ENCODE measurements at places on chromosomes 7 and 10.

DNA sequence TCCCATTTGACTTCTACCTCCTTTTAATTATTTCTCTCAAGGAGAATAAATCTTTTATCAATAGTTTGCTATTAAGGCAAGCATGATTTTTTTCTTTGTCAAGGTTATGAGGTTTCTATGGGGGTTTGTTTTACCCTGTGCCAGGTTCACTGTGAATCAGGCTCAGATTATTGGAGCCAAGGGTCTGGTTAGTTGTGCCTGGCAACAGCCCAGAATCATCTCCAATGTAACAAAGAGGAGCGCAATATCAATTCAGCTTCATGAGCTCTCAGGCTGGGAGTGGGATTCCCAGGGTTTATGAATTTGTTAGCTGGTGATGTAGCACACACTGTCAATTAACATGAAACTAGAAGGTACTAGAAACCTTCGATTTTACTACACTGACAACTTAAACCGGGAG is 73.2 kb downstream of the AASS start:
- no peak for DNase-seq

DNA sequence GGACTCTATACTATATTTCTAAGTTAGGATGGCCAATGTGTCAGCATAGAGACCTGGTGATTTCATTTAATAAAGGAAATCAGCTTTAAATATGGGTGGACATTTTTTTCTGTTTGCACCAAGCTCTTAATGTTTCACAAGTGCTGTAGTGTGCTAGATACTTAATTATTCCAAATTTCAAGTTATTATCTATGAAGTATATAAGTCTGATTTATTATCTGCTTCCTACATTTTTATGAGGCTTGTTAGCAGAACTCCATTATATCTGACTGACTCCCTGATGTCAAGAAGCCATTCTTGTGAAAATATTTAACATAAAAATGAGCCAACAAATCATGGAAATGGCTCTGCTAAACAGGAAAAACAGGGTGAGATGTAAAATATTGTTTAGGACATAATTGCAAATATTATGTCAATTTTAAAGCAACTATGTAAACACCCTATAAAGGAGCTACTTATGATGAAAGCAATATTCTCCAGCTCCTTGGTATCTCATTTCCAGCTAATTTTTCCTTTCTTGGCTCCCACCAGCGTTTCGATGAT is 1415.2 kb downstream of the GATA3 start:
- DNase-seq, result no peak

DNA sequence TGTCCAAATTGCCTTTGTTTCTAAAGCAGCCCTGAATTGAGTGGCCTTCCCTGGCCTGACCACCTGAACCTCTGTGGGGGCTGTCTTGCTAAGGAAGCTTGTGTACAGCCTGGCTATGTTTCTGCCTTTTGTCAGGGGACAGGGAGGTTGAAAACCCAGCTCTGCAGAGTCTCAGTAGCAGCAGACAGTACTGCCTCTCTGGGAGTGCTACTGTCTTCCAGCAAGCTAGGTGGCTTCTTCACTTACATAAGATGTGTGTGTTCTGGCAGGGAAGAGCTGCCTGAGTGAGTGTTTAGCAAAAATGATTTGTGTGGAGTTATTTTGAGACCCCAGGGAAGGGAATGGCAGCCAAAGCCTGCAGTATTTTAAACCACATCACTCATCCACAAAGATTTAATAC is 57.4 kb downstream of the LRRC4 start:
- no peak for DNase-seq

- no peak for DNase-seq
These were observed 97.7 kb upstream of the EFCAB10 start for GRCh38 chr7:105678811-105679495.

GRCh38 chr7:131203291-131203976 is 124.2 kb upstream of the MKLN1 start:
- no peak for DNase-seq

DNA sequence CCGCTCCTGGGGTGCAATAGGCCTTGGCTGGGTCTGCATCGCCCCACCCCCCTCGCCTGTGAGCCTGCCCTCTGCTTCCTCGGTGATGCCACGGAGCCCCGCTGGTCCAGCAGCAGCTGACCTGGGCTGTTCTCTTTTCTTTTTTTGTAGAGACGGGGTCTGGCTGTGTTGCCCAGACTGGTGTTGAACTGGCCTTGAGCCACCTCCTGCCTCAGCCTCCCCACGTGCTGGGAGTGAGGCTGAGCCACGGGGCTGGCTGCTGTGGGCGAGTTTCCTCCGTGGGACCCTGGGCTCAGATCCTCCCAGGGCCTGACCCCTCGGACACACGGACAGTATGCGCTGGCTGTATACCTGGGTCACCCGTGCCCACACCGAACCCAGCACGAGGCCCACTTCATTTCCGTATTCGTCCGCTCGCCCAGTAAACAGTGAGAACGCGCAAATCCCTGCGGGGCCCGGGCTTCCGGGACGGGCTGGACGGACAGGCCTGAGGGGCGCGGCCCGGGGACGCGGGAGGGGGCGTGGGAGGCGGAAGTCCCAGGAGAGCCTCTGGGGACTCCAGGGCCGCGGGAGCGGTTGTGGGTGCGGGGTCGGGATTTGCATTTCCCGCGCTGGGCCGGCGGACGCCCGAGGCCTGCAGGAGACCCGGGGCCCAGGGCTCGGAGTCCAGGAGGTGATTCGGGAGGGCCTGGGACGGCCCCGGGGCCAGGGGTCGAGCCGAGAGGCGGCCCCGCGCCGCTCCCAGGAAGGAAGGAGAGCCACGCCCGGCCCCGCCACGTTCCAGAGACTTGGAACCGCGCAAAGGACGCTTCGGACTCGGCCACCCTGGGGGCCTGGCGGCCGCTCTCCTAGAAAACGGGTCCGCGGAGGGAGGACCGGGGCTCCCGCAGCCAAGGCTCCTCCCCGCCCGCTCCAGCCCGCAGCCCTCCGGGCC is 57.7 kb upstream of the DNAJB6 start:
- DNase-seq, result no peak

DNA sequence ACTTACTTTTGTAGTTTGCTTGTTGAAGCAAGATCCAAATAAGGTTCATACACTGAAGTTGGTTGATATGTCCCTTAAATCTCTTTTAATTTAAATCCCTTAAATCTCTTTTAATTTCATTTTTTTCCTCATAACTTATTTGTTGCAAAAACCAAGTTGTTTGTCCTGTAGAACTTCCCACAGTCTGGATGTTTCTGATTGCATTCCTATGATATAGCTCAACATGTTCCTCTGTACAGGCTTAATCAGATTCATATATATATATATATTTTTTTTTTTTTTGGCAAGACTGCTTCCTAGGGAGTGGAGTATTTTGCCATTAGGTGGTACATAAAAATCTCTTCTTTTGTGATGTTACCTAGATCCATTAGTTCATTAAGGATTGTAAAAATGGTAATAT is 174.9 kb upstream of the MKLN1 start:
- no peak for DNase-seq
